CD8-positive, alpha-beta memory T cell (primary cell): ENCODE measurements at places on chromosomes 16 and 17.

DNA sequence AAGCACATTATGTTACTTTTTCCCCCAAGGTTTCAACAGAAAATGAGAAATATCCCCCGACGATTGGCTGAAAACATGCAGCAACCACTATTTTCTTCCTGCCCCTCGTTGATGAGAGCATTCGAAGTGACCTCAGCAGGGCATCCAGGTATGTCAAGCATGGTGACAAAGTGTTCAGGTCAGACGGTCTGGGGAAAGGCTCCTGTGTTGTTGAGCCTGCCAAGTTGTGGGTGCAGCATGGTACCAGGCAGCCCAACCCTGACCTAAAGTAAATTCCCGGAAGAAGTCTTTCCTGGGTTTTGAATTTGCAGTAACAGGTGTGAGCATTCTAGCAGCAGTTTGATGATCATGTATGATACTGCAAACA is 51.7 kb upstream of the SEC14L1 start:
- no peak for DNase-seq

GRCh38 chr17:63641692-63642448 is 19.7 kb downstream of the MAP3K3 start:
- no peak for DNase-seq

DNA sequence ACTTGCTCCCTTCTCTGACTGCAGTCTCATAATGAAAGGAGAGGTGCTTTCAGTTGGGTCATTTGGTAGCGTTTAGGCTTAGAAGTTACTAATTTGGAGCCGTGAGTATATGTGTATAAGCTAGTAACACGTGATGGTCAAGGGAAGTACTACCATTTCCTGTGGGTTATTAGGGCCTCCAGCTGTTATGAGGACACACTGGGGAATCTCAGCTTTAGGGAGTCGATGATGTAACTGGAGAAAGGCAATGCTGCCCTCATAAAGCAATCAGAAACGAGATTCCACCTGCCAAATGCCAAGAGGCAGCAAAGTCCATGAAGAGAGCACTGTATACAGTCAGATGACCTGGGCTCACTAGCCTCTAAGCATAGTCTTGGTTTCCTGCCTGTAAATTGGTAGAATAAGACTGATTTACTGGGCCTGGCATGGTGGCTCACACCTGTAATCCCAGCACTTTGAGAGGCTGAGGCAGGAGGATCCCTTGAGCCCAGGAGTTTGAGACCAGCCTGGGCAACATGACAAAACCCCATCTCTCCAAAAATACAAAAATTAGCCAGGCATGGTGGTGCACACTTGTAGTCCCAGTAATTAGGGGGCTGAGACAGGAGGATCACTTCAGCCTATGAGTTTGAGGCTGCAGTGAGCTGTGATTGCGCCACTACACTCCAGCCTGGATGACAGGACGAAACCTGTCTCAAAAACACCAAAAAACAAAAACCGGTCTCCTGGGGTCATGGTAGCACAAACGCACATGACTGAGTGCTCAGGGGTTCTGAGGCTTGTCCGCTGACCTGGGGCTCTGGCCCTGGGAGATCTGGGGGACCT is 53.0 kb downstream of the SF3B3 start:
- no peak for DNase-seq

DNA sequence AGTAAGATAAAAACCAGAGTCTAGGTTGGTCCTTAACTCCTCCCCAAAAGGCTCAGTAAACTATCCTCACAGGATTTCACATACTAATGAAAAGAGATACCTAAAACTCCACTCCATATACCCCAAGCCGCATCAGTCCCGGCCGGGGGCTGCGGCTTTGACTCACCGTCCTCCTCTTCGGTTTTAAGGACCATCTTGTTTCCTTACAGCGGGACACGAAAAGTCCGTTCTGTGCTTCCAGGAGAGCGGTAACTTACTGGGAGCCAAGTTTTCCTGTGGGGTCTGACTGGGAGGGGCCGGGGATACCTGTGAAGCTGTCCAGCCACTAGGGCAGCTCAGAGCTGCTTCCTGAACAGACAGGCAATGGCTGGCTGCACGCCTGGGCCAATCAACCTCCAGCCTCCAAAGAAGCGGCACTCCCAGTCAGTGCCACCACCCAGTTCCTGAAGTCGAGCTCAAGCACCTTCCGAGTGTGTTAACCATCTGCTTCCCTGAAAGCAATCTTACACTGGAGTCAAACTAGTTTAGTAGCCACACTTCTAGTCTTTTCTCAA is 45.5 kb downstream of the CYTH1 start:
- peak; percentile 80 for DNase-seq

DNA sequence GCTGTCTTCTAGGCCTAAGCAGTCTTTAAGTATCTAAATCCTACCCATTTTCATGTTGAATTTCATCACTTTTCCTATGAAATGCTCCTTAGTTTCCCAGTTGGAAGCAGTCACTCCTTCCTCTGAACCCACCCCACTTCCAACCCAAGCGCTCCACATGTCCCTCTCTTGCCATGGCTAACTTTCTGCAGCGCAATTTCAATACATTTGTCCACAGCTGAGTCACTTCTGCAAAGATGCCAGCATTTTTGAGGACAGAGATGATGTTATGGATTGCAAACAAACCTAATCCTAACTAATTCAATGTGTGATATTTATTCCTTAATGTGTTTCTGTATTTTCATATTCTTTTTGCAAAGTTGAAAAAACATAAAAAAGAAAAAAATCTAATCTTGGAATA is 71.7 kb downstream of the HLF start:
- no peak for DNase-seq

- DNase-seq = no peak
Observed at GRCh38 chr17:41464682-41465081, 2.5 kb downstream of the KRT32 start.

- DNase-seq = no peak
Observed at GRCh38 chr17:78785663-78786057, 3.6 kb upstream of the CYTH1 start.

DNA sequence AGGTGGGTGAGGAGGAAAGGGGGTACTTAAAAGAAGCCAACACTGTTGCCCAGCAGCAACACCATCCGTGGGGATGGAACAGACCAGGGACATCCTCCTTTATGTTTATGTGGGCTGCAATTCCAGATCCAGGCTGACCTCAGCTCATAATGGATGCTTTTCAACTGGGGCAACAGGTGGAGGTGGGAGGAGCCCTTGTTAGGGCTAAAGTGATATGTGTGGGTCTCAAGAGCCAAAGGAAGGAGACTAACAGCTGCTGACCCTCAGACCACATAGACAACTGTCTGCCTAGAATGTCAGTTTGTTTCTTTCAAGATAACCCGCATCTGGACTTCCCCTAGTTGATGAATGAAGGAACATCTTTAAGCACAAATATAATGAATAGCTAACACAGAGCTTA is 2.0 kb upstream of the INPP5K start:
- DNase-seq = no peak

GRCh38 chr17:80456465-80457235 is 19.8 kb downstream of the NPTX1 start:
- DNase-seq = no peak

DNA sequence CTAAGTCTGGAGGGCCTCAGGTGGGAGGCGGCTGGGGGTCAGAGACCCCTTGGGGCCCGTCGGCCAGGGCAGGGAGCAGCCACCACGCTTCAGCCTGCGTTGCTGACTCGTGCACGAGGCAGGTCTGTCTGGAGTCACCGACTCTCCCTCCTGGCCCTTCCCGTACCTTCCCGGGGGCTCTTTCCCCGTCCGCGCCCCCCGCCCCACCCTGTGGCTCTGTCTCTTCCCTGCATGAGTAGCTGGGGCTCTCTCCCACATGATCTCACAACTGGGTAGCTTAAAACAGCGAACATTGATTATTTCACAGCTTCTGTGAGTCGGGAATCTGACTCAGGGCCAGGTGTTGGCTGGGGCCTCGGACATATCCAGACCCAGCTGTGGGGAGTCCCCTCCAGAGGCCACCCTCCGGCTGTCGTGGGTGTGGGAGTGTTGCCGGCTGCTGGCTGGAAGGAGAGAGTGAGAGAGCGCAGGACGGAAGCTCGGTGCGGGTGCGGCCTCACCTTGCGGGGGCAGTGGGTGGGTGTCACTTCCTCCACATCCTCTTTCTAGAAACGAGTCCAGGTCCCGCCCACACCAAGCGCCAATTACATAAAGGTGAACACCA is 17.3 kb downstream of the BAHCC1 start:
- peak; percentile 67 for DNase-seq

- DNase-seq = no peak
Observed at GRCh38 chr16:75494184-75494583, 1.1 kb downstream of the CHST6 start.

GRCh38 chr17:29582254-29582765 is 7.1 kb downstream of the GIT1 start:
- no peak for DNase-seq

DNA sequence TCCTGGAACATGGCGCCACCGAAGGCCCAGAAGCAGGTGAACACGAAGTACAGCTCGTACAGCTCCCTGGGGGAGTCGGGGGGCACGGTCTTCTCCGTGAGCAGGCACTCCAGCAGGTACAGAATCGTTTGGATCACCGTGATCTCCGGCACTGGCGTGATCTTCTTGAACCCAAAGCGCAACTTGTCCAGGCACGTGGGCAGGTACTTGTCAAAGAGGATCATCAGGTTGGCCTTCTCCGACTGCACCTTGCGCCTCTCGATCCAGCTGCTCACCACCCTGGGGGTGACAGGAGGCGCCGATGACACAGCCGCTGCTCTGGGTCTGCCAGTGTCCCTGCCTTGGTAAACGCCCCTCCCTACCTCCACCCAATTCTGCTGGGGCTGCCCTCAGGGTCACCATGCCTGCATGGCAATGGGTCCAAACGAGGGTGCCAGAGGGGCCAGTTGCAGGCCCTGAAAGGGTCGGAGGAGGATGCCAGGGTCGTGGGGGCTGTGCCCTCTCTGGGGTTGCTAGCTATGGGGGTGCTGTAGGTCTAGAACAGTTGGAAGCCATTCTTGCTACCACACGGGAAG is 90.9 kb downstream of the DNAH17 start:
- no peak for DNase-seq

DNA sequence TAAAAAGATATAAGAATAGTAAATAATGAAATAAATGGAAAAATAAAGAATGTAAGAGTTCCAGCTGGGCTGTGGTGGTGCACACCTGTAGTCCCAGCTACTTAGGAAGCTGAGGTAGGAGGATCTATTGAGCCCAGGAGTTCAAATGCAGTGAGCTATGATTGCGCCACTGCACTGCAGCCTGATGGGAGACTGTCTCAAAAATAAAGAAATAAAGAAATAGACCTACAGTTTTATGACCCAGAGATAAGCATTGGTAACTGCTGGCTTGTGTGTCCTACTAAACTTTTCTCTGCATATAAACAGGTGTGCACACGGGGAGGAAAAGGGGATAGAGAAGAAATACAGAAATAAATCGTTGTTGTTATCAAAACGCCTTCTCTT is 7.8 kb upstream of the PDP2 start:
- no peak for DNase-seq

DNA sequence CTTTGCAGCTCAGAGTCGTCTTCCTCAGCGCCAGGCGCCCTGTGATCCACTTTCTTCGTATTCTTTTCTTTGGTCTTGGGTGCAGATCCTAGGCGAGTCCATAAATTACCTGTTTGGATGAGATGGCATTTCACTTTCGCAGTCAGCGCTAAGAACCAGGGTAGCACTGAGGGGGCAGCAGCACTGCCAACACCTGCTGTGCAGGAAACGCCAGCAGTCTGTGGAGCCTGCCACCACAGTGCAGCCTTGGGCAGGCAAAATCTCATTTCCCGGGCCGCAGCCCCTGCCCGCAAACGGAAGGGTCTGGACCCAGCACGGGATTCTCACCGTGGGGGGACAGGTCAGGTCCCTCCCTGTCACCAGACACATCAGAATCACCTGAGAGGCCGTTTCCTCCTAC is 12.2 kb upstream of the ITGAE start:
- DNase-seq = no peak

GRCh38 chr16:17518441-17518840 is 47.7 kb upstream of the XYLT1 start:
- no peak for DNase-seq

DNA sequence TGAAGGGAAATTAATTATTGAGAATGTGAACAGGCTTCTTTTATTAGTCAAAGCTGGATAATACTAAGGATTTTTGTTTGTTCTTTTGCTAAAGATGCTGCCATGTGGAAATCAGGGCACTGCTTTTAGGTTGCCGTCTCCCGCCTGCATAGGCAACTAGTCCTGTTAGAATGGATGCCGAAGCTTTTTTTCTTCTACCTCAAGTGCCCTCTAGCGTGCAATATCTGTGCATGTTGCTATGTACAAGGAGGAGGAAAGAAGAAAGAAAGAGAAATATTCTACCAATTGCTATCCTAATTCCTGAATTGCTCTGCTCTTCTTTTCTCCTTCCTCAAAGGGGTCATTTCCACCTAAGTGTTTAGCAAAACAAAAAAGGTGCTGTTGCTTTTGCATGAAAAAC is 5.2 kb upstream of the CDH8 start:
- DNase-seq = no peak

DNA sequence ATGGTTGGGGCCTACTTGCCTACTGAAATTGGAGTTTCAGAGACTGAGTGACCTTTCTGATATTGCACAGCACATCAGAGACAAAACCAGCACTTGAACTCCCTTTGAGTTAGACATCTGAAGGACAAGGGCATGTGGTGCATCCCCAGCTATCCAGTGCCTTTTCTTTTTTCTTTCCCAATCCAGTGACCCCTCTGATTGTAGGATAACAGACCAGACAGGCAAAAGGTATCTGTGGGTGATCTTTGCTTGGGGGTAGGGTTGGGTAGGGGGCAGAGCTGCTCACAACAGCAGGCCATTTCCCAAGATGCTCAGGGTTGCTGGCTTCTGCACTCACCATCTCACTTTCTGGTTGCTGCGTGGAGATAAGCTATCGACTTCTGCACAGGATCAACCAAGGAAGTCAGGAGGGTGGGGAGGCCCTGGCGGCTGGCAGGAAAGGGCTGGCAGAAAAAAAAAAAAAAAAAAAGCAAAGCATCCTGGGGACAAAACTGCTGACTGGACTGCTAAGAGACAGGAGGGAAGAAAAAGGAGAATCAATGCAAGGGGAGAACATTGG is 42.2 kb downstream of the HOXB1 start:
- no peak for DNase-seq
